Adipocyte (in vitro differentiated cells): ENCODE measurements at places on chromosomes 11 and 22.

- peak; percentile 70 for DNase-seq
Measured at GRCh38 chr11:12303421-12304149, 73.8 kb upstream of the PARVA start.

DNA sequence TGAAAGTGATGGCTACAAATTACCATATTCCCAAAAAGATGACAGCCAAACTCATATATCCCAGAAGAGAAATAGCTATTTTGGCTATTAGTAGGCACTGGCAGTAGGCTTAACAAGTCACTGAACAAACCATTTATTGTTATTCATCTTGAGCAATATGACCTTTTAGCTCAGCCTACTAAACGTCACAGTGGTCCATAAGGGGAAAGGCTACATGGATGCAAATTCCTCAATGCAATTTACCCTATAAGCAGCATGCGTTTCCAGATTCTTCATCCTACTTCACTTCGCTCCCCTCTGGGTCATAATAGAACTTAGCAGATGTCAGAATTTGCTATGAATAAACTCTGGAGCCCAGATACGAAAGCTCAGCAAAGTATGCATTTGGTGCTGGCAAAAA, 114.0 kb downstream of the SIK3 start:
- peak; percentile 26 for DNase-seq

GRCh38 chr11:10900681-10901415, 43.0 kb upstream of the ZBED5 start:
- peak; percentile 36 for DNase-seq

DNA sequence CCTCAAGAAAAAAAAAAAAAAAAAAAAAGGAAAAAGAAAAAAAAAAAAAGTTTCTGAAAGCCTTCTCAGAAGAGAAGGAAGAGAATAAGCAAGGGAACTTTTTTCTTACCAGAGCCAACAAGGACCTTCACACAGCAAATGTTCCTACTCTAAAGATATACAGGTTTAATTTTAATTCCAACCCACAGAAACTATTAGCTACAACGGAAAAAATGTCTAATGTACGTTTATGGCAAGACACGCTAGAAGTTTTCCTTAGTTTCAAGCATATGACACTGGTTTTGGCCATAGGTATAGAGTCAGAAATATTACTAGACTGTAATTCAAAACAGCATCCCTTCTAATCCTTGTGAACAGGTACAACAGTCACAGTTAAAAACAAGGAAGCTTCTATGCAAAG, 120.1 kb downstream of the MRTFA start:
- DNase-seq, result no peak

DNA sequence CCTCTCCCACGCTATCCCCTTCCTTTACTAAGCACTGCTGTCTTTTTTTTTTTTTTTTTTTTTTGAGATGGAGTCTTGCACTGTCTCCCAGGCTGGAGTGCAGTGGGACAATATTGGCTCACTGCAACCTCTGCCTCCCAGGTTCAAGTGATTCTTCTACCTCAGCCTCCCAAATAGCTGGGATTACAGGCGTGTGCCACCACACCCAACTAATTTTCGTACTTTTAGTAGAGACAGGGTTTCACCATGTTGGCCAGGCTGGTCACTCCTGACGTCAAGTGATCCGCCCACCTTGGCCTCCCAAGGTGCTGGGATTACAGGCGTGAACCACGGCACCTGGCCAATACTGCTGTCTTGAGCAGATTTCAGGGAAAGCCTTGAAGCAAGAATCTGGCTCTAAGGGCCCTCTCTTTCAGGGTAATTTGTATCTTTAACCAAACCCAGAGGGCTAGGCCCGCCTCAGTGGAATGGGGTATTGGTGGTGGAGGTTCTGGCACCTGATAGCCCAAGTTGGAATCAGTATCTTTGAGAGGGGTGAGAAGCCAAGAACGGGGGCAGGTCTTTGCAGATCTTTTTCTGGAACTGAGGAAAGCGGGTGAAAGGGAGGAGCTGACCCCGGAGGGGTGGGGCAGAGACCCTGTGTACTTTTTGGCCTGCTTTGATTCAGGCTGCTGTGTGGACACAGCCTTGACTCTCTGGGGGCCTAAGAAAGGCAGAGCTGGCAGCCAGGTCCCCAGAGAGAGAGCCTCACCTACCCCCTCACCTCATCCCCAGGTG, 37.0 kb downstream of the TRIOBP start:
- no peak for DNase-seq

- DNase-seq, result no peak
Measured at GRCh38 chr11:34423300-34423699, 15.4 kb upstream of the CAT start.

GRCh38 chr11:106012744-106013143, 9.3 kb downstream of the MSANTD4 start:
- peak; percentile 36 for DNase-seq

DNA sequence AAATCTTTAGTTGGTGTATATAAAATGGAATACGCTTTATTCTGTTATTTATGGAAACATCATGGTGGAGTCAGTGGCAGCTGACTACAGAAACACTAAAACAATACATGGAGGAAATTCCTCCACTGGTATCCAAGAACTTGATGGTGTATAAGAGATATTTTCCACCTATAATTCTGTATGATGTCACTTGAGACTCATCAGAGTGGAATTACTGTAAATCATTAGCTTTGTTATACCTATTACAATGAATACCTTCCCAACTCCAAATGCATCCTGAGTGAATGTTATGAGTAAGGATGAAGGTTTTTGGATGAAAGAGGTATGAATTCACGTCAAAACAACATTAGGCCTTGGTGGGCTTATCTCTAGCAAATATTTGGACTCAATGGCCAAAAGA, 258.5 kb upstream of the SORL1-AS1 start:
- no peak for DNase-seq

DNA sequence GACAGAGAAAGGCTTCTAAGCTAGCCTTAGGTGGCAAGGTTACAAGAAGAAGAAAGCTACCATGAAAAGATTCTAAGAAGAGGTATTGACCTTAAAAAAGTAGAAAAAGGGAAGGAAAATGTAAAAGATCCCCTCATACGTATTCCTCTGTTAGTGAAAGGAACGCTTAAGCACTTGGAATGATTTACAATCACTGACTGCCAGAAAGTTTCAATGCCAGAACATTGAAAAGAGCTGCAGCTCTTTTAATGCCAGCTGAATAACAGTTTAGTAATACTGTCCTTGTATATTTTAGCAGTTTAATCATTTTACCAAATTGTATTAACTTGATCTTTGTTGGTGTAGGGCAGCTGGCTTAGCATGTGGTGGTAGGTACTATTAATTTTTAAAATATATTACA, 650.7 kb downstream of the FAM181B start:
- DNase-seq, result no peak

- no peak for DNase-seq
Measured at GRCh38 chr22:30873086-30873650, 95.4 kb downstream of the MORC2 start.

DNA sequence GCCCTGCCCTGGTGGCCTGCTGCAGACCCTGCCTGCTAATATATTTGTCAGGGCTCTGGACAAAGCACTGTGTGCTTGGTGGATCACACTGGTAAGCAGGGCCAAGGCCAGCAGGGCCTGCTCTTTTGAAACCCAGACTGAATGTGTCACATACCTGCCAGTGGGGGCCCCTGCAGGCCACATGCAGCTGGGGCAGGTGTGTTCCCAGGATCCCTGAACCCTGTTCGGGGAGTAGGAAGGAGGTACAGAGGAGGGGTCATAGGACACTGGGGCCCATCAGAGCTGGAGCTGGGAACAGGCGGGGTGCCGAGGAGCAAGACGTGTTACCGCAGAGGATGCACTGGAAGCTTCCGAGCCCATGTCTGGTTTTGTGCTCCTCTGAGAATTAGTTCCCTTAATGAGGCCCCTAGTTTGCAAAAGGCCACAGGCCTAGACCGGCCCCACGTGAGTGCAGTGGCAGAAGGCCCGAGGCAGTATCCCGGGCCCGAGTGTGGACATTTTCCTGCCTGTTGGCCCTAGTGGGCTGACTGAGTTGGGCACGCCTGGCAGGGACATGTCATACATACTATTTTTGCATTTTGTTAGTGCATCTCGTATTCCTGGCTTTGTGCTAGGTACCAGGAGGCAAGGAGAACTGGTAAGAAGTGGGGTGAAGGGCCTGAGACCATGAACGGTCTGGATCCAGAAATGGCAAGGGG, 11.2 kb upstream of the ACR start:
- DNase-seq, result no peak

- no peak for DNase-seq
Measured at GRCh38 chr11:117977029-117977428, 9.2 kb upstream of the IL10RA start.

DNA sequence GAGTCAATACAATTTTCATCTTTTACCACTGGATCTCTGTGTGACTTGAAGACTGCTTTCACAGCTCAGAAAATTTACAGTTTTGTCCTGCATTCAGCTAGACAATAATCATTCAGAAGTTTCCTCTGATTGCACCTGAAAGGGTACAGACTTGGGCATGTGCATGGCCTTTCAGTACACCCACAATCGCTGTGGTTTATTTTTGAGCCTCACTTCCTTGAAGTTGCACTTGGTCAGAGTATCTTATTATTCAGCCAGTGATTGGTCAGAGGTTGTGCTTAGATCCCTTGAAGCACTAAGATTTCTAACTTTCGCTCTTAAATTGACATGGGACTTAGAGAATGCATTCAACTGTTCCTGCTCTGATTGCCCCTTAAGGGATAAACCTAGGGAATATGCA, 508.2 kb downstream of the FAM181B start:
- no peak for DNase-seq

DNA sequence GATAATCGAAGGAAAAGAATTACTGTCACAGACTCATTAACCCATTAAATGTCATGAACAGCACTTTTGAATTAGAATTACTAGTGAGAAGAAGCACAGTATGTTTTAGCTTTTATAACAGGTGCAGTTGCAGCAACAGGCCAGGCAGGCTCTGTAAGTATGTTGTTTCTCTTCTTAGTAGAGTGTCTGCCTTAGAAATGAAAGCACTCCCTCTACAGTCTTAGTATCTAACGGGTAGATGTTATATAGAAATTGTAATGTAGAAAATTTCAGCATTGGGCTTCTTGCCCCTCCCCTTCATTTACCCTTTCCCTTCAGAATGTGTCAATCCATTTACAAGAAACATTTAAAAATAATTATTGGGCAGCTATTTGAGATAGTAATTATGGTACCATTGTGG, 87.4 kb downstream of the HIPK3 start:
- peak; percentile 24 for DNase-seq

GRCh38 chr22:20268279-20269012, at the start of gene RTN4R:
Gene RTN4R, minus strand, starts transcription at chr22:20268318. Its CDS starts 226 bp downstream, at chr22:20268092.
- DNase-seq, result peak; percentile 86

DNA sequence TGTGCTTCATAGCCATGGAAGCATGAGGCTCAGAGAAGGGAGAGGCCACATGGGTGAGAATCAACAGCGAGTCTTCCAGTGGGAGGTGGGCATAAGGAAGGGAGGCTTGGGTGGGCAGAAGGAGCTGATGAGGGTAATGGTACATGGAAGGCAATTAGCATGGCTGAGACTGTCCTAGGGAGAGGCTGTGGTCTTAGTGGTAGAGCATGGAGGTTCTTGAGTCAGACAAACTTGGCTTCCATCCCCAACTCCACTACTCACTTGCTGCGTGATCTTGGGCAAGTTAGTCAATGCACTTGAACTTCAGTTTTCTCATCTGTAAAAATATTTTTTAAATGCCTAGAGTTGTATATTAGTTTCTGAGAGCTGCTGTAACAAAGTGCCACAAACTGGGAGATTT, 227.2 kb upstream of the E2F8 start:
- no peak for DNase-seq

DNA sequence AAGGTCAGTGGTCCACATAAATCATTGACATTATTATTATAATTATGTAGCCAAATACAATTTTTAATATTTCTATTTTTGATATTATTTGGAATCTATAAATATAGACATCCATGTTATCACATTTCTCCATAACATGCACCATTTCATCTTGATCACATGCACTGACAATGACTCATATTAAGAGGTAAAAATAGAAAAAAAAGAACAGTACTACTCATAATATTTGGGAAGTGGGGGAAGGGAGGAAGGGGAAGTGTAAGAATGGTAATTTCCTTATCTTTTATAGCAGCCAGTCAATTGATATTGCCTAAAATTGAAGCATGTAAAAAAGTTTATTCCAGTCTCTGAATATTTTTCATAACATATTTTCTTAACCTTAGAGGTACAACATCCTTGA, 72.3 kb downstream of the ADM start:
- DNase-seq, result no peak

GRCh38 chr22:24095826-24096757, 85.0 kb downstream of the CABIN1 start:
- no peak for DNase-seq

DNA sequence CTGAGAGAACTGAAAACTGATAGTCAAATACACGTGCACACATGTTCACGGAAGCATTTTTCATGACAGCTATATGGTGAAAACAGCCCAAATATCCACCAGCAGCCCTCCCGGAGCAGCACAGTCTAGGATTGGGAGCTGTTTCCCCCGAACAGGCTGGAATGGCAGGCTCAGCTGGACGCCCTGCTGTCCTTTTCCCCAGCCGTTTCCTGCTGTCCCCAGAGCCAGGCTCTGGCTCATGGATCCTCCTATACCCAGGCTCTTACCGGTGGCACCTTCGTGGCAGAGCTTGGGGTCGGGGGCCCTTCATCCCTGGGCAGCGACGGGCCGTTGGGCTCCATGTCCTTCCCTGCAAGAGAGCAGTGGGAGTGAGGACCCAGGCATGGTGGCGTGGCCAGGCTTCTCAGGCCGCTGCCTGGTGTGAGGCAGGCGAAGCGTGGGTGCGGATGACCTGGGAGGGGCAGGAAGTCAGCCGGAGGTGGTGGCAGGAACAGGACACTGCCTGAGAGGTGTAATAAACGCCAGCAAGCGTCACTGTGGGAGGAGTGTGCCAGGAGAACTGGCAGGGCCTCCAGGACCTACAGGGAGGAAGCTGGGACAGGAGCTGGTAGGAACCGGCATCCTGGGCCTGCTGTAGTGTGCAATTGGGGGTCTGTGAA, 38.8 kb downstream of the OSBPL5 start:
- DNase-seq, result no peak
